Activated effector memory CD4-positive, alpha-beta T cell treated with Interleukin-2 at 50 U/mL for 16 hours (primary cell): ENCODE measurements at places on chromosomes 4 and X.

- no peak for DNase-seq
Observed at GRCh38 chr4:683982-684622, 4.8 kb downstream of the SLC49A3 start.

- DNase-seq: no peak
Observed at GRCh38 chr4:28822163-28822562, 1898.0 kb upstream of the PCDH7 start.

DNA sequence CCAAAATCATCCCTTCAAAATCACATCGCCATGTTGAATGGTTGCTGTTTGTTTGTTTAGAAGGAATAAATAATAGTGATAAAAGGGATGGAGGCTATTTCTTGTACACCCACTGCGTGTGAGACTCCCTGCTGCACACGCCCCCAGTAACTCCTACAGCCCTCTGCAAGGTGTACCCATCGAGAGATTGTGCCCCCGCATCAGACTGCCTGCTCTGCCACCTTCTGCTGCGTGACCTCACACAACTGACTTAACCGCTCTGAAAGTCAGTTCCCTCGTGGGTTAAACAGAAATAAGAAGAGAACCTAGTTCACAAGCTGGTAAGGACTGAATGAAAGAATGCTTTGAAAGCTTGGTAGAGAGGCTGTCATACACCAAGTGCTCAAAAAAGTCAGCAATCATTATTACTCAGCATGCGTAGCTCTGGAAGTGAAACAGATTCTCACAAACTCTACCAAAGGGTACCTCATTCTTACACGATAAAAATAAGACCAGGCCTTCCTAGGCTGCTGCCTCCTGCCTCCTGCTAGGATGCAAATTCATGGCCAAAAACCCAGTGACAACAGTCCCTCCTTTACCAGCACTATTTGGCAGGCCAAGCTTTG, 147.1 kb downstream of the CPEB2 start:
- no peak for DNase-seq

DNA sequence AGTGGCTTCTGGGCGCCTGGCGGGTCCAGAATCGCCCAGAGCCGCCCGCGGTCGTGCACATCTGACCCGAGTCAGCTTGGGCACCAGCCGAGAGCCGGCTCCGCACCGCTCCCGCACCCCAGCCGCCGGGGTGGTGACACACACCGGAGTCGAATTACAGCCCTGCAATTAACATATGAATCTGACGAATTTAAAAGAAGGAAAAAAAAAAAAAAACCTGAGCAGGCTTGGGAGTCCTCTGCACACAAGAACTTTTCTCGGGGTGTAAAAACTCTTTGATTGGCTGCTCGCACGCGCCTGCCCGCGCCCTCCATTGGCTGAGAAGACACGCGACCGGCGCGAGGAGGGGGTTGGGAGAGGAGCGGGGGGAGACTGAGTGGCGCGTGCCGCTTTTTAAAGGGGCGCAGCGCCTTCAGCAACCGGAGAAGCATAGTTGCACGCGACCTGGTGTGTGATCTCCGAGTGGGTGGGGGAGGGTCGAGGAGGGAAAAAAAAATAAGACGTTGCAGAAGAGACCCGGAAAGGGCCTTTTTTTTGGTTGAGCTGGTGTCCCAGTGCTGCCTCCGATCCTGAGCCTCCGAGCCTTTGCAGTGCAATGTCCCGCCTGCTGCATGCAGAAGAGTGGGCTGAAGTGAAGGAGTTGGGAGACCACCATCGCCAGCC, at the start of gene ATOH1:
ATOH1 (plus strand) TSS at position 422 of the 663 bp plus-strand sequence; CDS start at position 596, 174 bp downstream.
- DNase-seq: no peak

GRCh38 chr4:14337892-14338584, 664.2 kb upstream of the CPEB2 start:
- no peak for DNase-seq

GRCh38 chr4:8648816-8649630, 56.5 kb downstream of the CPZ start:
- no peak for DNase-seq

DNA sequence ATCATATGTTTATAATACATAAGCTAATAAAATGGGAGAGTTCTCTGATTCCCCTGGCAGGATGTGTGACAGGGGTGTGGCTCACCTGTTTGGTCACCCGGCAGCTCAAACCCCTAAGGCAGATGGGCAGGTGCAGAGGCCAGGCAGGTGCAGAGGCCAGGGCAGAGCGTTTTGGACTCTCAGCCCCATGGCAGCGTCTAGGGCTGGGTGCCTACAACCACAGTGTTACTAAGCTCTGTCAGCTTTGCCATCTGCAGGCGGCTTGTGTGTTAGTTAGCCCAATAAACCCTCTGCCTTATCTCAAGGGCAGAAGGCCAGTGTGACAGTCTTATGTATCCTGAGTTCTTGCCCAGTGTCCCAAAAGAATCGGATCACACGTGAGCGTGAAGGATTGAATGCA, 54.0 kb upstream of the UGT2B15 start:
- DNase-seq: no peak

DNA sequence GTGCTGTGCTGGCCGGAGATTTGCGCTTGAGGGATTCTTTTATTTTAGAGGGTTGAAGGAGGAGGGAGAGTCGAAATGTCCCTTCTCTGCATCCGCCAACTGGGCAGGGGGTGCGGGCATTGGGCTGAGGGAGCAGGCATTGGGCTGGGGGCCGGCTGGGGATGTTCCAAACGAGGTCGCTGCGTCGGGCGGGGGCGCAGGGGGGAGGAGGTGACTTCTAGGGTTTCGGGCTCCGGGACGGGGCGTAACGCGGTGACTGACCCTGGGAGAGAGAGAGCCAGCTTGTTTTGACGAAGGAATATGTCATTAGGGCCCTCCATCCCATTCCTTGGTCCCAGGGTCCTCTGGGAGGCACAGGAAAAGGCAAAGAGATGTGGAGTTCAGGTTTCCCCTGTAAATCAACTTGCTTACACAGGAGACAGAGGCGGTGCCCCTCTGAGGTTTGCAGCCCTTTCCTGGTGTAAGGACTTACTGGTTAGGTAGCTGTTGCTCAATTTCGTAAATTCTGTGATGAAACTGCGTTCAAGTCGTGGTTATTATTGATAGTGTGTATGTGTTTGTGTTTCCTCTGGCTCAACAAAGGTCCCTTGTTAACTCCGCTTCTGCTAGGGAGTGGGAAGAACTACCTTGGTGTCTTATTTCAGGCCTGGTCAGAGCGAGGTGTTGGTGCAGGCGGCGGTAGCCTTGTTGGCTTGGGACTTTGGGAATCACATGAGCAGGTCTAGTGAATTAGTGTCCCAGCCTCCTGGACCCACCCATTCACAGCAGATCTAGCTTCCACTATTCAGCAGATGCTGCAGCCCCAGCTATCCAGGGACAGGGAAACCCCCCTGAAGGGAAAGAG, 716 bp downstream of the FHIP1A start:
- DNase-seq: no peak

DNA sequence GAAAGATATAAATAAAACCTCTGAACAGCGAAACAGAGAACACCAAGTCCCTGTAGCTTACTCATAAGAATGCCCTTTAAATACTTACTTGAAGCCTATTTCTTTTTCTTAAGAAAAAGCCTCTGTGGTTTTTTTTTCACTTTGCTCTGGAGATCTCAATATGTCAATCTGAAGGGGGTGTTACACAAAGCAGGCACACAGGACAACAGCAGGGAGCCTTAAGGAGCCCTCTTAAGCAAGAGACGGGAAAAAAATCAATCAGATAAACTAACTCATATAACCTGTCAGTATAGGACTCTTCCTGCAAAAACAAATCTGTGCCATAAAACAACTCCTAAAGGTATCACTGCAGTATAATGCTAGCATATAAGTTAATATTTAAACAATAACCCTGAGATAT, 611.1 kb upstream of the ATOH1 start:
- DNase-seq: no peak

DNA sequence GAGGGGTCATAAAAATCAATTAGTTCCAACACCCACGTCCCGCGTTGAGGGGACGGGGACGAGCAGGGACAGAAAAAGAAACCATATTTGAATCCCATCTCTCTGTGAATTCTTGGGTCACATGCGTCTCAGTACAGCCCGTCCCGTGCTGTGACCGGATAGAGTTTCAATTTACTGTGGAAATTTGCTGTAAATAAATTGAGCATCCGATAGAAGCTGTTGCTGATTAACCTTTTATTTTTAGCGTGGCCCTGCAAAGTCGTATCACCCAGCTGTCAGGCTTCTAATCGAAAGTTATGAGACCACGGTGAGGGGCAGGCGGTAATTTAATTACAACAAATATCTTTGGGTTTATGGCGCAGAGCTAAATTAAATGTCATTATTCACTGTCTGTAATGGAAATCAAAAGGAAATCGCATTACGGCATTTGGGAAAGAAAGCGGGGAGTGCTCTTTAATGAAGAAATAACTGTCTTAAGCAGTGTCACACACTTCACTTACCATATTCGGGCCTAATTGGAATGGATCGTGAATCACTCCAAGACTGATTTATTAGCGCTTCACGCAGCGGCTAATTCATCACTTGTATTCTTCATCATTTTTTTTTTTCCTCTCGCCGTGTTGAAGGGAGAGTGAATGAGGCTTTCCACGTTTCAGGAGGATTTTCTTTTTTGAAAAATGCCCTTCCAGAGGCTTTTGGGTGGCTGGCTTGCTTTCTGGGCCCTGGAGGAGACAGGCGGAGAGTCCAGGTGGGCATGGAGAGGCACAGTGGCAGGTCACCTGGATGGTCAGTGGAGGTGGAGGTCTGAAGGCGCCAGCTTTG, 7.3 kb downstream of the SHOX start:
- DNase-seq: no peak

DNA sequence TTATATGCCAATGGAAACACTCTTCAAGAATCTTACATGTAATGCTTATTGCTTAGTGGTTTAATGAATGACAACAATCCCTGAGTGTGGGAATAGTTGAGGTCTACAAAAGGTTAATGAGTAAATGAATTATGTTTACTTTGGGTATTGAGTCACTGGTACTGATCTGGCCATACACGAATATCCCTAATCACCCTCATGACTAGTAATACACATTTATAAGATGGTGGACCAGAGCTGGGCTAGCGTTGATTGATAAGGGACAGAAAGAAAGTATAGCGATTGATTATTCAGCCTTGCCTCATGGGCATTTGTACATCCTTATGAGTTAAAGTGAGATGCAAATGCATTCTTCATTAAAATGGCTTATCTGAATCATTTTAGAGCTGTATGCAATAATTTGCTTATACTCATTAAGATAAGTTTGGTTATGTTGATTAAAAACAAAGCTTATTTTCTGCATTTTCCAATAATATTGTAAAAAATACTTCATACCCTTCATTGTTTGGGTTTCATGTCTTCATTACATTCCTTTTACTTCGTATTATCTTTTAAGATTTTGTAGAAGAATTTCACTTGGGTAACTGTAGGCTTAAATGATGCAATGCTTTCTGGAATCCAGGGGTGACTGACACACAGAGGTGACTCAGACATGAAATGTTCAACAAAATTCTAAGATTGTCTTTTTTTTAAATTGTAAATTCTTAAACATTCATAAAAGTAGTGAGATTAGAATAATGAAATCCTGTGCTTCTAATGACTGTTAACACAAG, 47.4 kb downstream of the FGF2 start:
- DNase-seq: no peak

GRCh38 chrX:118552121-118552900, 56.7 kb downstream of the DOCK11 start:
- DNase-seq: no peak

- no peak for DNase-seq
Observed at GRCh38 chrX:71549986-71550385, 17.1 kb downstream of the OGT start.

DNA sequence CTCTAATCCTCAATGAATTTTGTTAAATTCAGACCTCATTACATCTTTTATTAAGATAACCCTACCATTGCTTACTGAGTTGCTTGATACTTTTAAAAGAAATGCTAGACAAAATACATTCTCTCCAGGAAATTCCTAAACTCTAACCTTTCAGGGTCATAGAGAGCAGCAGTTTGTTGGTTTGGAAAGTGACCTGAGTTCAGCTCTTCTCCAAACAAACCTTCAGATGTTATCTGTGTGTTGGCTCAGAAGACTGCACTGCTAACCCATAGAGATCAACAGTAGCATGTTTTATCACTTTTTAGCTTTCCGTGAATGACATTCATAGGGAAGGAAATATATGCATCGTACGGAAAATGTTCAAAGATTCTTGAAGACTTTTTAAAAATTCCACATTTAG, 101.8 kb upstream of the VEGFC start:
- DNase-seq: no peak

DNA sequence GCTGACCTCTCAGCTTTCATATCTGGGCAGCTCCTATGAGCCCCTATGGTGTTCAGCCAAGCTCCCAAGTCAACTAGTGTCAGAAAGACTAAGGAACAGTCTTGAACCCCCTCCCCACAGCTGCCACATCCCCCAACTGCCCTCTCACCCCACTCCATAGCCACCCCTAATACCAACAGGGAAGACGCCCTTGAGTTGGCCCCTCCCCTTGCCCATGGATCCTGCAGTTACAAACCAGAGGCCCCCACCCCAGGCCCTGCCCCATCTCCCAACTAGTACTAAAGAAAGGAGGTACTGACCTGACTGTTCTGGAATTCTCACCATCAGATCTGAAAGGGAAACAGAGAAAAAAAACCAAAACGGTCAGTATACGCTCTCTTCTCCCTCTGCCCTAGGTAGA, 10.2 kb upstream of the IQSEC2 start:
- DNase-seq: no peak

GRCh38 chr4:11427121-11427996, 1.3 kb downstream of the HS3ST1 start:
- no peak for DNase-seq

DNA sequence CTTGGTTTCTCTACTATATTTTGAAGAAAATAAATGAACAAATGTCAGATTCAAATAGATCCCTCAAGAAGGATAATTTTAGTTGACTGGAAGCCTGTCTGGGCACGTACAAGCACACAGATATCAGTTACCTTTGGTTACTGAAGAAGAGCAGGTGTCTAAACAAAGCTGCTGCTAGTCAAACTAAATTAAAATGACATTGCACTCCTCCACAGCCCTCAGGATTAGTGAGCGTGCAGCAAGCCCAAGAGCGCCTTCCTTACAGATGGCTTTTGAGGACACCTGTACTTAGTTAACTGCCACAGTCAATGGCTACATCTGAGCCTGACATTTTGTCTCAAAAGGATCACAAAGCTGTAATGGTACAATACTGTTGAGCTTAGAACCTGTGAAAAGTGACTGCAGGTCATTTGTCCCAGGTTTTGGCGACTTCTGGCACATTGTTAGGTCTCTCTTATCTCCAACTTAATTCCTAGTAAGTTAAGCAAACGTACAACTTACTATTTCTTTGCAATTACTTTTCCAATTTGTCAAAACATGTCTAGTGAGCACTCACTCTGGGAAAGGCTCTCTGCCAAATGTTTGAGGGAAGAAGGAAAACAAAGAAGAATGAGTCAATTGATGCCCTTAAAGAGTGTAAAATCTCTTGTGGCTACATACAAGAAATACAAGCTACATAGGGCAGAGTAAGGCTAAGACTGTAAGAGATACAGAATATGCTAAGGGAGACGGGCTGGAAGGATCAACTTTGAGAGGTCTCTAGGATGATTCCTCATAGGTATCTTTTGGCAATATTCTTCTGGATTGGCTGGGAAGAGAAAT, 25.6 kb upstream of the DAPP1 start:
- no peak for DNase-seq

GRCh38 chr4:163157157-163157556, 9.5 kb downstream of the NAF1 start:
- no peak for DNase-seq

- DNase-seq: no peak
Observed at GRCh38 chrX:135549519-135549918, 29.1 kb downstream of the INTS6L start.
